Amniotic epithelial cell (primary cell): ENCODE measurements at places on chromosomes 7 and 10.

DNA sequence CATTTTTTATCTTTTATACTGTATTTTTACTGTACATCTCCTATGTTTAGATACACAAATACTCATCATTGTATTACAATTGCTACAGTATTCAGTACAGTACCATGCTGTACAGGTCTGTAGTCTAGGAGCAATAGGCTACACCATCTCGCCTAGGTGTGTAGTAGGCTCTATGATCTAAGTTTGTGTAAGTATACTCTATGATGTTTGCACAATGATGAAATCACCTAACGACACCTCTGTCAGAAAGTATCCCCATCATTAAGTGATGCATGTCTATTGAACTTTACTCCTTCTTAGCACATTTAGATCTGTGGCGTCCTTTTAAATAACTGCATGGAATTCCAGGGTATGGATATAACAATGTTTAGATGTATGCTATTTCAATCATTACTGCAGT, 112.0 kb downstream of the SNX10 start:
- no peak for DNase-seq

GRCh38 chr10:100186253-100187212, 704 bp upstream of the ERLIN1 start:
- DNase-seq, result peak; percentile 42

- DNase-seq, result peak; percentile 56
These were observed 1.7 kb upstream of the CXCL12 start for GRCh38 chr10:44386546-44387052.

DNA sequence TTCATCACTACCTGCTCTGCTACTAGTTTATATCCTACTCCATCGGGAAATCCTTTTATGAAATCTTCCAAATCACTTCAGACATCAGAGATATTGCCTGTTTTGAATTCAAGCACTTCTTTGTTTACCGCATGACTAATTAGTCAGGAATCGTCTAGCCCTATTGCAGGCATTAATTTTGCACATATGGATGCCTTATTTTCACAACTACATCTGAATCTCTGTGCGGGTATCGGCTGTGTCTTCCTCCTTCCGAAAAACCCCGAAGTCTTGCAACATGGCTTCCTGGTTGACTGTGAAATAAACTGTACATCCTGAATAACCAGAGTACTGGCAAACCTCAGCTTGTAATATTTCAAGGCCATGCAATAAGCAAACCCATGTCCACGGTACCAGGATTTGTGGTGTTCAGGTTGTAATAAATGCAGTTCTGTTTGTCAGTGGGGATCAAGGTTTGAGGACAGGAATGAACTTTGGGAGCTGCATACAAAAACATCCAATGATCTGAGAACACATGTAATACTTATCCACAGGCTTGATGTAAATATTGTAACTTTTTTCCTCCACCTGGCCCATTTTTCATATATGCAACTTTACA, 642.1 kb downstream of the PARD3 start:
- DNase-seq, result peak; percentile 51

GRCh38 chr10:8576281-8576680, 521.8 kb downstream of the GATA3 start:
- DNase-seq, result no peak
